ENCODE measurements at places on chromosomes 6 and 20.

DNA sequence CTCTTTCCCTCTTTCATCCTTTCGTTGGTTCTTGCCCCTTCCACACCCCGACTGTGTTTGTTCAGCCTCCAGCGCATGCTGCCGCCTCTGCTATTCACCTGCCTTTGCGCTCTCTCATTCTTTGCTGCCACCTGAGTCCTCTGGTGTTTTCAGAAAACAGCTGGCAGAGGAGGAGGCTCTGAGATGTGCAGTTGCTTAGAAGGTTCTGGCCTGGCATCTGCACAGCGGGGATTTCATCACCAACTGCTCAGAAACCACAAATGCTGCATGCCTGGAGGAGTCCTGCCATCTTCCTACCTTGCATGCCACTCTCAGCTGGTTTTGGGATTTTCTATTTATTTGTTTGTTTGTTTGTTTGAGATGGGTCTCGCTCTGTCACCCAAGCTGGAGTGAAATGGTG lies 39.2 kb upstream of the CLDN20 start:
- DNase-seq: no peak

GRCh38 chr6:15498640-15499039 lies 164.2 kb downstream of the DTNBP1 start:
- DNase-seq: no peak

GRCh38 chr6:38133932-38134703 lies 314.6 kb downstream of the ZFAND3 start:
- no peak for DNase-seq

DNA sequence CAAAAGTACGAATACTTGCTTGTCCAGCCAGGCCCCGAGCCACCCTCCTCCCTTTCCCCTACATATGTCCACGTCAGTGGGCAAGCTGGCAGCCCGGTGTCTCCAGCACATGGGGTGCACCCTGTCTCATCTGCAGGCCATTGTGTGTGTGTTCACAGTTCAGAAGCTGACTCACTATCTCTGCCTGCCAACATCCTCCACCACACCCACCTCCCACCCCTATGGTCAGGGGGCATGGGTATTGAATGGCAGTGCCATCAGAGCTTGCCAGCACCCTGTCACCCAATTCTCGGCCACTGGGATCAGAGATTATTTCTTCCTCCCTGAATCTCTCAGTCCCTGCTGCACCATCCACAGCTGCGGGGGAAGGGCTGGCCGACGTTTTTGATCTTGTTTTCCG lies 195.7 kb downstream of the FARS2 start:
- no peak for DNase-seq
